ENCODE measurements at places on chromosomes 3 and 15.

GRCh38 chr15:73944161-73945129 is 18.2 kb downstream of the LOXL1 start:
- DNase-seq, result no peak

- DNase-seq, result no peak
Observed at GRCh38 chr15:40915116-40915661, 14.0 kb upstream of the DLL4 start.

DNA sequence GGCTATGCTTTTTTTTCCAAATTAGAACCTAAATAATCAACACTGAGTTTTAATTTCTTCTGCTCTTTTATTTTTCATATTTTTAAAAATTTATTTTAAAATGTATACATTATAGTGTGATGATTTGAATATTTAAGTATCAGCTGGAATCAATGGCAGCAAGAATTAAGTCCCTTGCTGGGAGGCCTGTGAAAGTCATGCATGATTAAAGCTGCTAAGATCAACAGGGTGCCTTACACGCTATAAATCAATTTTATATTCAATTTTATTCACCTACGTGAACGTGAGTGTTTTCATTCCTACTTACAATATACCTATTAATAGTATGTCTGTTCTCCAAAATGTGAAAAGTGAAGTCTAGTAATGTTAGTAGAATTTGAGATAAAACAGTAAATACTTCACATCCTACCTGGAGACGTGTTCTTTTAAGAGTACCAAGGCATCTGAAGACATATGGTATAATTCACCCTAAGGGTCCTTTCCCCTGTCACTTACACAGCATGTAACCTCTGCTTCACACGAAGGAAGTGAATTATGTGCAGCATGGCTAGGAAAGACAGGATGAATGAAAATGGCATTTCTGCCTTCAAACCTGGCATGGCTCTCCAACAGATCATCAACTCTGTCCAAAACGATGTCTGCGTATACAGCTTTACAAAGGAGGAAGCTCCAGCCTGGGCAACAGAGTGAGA is 640.4 kb upstream of the ROBO1 start:
- DNase-seq, result no peak

GRCh38 chr15:67852418-67852817 is 12.6 kb upstream of the RNU6-1 start:
- no peak for DNase-seq

DNA sequence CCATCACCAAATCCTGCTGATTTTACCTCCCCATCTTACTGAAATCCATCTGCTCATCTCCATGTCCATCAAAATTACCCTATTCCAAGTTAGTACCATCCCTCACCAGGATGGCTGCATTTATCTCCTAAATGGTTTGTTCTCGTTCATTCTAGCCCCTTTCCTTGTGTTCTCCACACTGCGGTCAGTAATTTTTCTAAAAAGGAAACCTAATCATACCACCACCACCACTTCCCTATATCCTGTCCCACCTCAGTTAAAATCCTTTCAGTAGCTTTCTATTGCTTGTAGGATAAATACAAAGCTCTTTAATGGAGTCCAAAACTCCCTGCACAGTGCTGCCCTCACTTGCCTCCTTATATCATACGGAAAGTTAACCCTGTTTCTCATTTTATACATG is 51.1 kb downstream of the UACA start:
- DNase-seq, result no peak

DNA sequence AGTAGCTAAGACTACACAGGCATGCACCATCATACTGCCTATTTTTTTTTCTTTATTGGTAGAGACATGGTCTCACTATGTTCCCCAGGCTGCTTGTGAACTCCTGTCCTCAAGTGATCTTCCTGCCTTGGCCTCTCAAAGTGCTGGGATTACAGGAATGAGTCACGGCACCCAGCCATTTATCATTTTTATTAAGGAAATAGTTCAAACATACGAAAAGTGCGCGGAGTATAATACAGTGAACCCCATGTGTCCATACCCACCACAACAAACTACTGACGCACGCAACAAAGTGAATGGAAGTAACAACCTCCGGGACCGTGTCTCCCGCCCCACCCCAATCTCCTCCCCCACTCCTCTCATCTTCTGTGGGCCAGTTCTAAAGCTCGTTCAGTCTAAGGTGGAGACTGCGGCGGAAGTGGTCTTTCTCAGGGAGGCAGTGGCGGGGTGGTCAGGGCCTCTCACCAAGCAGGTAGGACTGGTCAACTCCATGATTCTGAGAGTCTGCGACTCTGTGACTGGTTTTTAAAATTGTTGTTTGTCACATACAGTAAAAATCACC is 42.1 kb downstream of the DNAJB8 start:
- DNase-seq, result peak; percentile 26

- DNase-seq, result peak; percentile 27
Observed at GRCh38 chr3:79167651-79168416, 600.0 kb downstream of the ROBO1 start.

GRCh38 chr15:63089260-63090043 is 32.2 kb upstream of the LACTB start:
- no peak for DNase-seq

Data from Caki2 (cell line).